ENCODE measurements at places on chromosomes 2 and 18.

- DNase-seq, result no peak
Measured at GRCh38 chr2:17461087-17461475, 57.2 kb downstream of the RAD51AP2 start.

GRCh38 chr2:237044281-237044680, 41.4 kb upstream of the COPS8 start:
- no peak for DNase-seq

- DNase-seq, result no peak
Measured at GRCh38 chr2:10838734-10839133, 26.1 kb upstream of the PDIA6 start.

GRCh38 chr2:158004126-158004764, 97.4 kb upstream of the UPP2 start:
- DNase-seq, result no peak

DNA sequence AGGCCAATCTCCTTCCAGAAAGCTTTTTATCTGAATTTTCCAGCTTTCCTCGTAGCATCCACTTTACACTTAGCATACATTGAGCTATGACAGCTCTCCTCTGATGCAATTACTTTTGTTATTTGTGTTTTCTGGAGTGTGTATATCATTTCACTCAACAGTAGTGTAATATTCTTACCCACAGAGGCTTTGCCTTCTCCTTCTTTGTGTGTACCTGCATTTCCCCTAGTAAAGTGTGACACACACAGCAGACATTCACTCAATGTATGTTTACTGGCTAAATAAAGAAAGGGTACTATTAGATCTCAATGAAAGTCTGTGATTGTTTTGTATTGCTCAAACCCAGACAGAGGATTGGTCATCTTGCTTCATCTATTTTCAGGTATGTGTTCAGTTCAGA, 193.7 kb upstream of the MEX3C start:
- DNase-seq, result no peak

DNA sequence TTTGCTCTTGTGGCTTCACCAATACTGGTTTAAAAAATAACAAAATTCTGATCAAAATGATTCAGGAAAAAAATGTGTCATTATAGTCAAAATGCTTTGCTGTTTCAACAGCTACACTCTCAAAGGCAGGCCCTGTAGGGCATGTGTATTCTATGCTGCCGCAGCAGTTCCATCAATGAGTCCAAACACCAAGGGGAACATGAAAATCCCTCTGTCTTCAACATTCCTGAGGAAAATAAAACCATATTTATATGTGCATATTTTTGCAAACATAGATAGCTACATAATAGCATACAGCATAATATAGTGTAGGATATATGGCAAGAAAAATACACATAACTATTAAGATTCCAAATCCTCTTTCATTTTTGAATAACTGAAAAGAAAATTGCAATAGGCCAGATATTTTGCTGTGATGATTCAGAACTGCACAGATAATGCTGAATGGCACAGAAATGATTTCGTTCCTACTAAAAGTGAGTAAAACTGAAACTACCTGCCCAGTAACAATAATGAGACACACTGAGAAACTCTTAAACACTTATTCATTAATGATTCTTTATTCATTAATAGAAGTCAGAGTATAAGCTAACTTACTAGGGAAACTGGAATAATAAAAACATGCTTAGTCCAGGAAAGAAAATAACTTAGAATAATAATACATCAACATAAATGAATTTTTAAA, 343.8 kb downstream of the SUCLG1 start:
- DNase-seq, result no peak

DNA sequence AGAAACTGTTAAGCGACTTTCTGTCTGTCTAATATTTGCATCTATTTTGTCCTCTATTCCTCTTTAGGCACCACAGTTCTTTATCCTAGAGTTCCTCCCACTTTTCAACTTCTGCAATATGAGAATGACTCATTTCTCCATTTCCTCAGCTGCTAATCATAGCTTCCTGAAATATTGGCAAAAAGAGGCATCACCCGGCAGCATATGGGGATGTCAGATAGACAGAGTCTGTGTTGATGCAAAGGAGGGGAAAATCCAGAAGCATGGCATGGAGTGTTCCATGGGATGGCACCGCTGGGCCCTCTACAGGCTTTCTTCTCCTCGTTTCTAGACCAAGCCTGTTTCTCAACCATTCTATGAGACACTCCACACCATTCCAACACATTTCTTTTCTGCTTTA, 93.4 kb downstream of the DOCK10 start:
- no peak for DNase-seq

GRCh38 chr18:21911551-21911950, 171.0 kb downstream of the MIB1 start:
- no peak for DNase-seq

GRCh38 chr18:30971338-30971956, 71.1 kb downstream of the DSC3 start:
- DNase-seq, result no peak

- DNase-seq, result no peak
Measured at GRCh38 chr2:82344670-82345069, 2040.1 kb upstream of the LRRTM1 start.

DNA sequence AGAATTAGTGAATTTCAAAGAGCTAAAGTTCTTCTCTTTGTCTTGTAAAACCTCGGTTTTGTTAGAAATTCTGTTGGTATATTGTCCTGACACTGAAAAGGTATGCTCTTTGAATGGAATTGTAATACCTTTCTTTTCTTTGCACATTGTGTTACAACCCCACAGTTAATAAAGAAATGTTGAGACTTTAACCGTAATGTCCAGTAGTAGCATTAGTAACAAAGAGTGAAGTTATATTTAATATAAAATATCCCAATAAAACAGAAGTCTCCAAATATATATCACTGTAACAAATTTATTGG, 69.8 kb downstream of the EHBP1 start:
- no peak for DNase-seq

DNA sequence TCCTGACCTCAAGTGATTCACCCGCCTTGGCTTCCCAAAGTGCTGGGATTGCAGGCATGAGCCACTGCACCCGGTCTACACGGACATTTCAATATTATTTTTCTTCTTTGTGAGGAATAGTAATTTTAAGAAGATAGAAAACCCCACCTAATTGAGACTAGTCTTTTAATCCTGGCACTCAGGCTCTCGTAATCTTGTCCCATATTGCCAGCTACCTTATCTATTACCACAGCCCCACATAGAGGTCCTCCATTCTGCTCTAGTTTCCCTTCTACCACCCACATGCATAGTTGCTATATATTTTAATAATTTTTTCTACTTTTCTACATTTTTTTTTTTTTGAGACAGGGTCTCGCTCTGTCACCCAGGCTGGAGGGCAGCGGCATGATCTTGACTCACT, 9.5 kb upstream of the USP14 start:
- no peak for DNase-seq

Measured in liver (tissue), 10 donors.